ENCODE measurements at places on chromosomes 3 and 15.
A peak's percentile ranks its signal among the peaks of the same experiment; 100 is the strongest.

- DNase-seq: no peak
Observed at GRCh38 chr3:54211097-54211496, 88.7 kb downstream of the CACNA2D3 start.

DNA sequence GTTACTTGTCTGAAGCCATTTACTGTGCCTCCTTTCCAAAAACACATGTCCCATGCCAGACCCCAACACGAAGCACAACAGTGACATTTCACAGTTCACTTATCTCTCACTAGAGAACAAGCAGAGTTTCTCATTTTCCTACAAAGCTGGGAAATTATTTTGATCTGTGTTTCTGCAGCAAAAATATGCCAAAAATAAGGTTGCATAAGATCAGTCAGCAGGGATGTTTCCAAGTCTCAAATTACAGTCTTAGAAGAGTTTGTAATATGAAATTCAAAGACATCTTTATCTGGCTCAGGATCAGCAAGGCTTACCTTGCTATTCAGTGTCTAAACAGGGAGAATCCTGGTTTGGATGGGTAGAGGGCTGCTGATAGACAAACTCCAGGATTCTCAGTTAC lies 75.5 kb downstream of the GJD2 start:
- DNase-seq: no peak

DNA sequence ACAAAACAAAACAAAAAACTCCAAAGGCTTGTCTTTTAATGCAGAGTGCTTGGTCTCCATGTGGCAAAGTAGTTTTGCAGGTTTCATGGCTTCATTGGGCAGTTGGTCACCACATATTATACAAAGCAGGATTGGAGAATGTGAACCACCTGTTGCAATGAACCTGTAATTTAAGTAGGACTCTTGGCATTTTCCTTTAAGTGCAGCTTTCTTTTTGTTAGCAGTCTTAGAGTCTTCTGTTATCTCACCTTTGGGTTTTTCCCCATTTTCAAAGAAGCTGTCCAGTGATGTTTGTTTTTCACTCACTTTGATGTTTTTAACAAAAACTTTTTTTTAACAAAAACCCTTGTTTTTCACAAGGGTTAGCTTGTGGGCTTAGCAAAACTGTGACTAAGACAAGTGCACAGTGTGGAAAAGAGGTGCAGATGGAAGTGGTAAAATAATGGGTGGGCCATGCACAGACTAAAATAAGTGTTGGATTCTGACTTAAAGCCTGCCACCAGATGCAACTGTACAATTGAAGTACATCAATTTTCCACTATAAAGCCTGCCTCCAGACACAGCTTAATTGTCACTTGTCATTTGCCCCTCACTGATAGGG lies 2.9 kb upstream of the PLSCR1 start:
- no peak for DNase-seq

GRCh38 chr15:67379530-67379929 lies 124.9 kb downstream of the IQCH start:
- DNase-seq: no peak

DNA sequence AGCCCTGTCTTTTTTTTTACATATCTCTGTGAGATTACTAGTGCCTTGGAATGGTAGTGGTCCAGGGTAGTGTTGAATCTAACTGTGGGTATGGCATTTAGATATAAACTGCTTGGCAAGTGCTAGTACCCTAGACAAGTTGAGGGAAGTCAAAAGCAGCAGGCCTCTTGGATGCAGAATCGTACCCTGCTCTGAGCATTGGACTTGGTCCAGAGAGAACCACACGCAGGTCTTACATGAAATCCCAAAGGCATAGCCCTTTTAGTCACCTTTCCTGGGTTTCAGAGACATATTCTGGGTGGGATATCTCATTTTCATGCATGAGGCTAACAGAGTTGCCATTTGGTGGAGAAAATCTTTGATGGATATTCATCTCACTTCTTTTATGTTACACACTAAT lies 641.4 kb downstream of the PDCD6IP start:
- no peak for DNase-seq

DNA sequence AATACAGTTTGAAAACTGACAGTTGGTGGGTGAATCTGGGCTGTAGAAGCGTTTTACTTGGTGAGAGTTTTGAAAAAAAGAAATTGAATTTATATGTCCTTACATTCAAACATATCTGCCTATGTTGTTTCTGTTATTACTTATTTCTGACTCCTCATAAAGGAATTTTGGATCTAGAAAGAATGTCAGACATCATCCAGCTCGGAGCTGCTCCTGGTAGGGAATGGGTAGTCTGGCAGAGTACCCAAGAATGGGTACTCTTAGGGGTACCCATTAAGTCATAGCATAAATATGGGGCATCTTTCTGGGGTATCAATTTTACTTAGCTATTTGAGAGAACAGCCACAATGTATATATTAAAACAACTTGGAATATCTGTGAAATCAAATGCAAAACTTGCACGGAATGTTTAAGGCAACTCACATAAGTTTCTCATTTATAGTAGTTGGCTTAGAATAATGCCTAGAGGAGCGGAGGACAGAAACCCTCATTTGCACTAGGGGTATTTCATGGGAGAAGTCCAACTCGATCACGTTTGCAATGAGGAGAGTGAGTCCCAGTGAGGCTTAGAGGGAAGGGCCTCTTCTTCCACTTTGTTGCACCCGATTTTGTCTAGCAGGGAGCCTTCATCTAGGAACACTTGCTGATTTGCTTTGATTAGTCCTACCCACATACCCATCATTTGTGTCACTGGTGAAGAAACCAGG lies 2.4 kb upstream of the LARP6 start:
- DNase-seq: peak; percentile 78

- no peak for DNase-seq
Observed at GRCh38 chr3:195548987-195549386, 5.9 kb upstream of the PPP1R2 start.

DNA sequence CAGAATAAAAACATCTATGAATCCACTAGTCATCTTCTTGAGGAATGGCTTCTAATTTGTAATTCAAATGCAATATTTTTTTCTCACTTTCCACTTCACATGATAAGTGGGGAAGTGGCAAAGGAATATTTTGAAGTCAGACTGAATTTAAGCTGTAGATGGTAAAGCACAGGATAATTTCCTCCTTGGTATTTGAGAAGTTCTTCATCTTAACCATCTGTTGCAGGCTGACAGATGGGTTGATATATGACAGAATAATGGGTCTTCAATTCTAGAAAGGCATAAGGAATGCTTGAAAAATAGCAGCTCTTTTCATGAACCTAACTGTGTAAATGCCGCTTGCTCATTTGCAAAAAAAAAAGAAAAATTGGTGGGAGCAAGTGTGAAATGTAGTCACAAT lies 66.5 kb upstream of the SNTN start:
- no peak for DNase-seq

GRCh38 chr15:46300716-46301115 lies 665.9 kb downstream of the SQOR start:
- DNase-seq: no peak

- peak; percentile 37 for DNase-seq
Observed at GRCh38 chr3:116815831-116816588, 106.4 kb downstream of the TUSC7 start.

- no peak for DNase-seq
Observed at GRCh38 chr3:134804508-134805480, 9.7 kb downstream of the EPHB1 start.

GRCh38 chr15:84811151-84811550 lies 6.0 kb upstream of the ALPK3 start:
- DNase-seq: no peak

- DNase-seq: no peak
Observed at GRCh38 chr3:136716629-136717028, 35.5 kb downstream of the STAG1 start.

GRCh38 chr3:45967724-45968123 lies 24.5 kb downstream of the CXCR6 start:
- DNase-seq: no peak

GRCh38 chr3:85298032-85298431 lies 339.2 kb downstream of the CADM2 start:
- DNase-seq: no peak

DNA sequence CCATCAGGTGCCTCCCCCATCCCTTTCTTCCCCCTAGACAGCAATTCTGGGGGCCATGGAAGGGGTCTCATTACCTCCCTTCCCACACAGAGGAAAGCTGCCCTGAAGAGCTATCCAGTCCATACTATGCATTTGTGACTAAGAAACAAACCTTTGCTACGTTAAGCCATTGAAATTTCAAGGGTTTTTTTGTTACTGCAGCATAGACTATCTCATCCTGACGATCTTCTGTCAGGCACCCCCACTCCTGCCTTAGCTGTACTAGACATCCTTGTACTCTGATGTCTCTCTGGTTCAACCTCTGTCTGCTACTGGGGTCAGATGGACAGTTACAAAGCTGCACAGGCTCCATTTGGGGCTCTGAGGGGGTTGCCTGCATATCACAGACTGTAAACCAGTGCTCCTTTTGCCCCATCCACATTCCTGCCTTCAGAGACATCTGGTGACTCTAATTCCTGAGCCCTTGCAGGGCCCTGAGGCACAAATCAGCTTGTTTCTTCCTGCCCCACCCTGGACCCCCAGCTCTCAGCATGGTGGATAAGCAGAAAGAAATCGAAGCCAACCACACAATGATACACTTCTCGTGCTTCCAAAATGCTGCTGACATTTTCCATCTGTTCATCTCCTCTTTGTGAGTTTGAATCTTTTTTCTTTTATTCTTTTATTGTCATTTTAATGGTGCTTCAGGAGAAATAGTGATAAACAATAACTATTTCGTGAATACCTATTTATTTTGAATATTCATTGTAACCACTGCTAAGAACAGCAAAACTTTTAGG lies 21.6 kb upstream of the NSMCE3 start:
- no peak for DNase-seq

- DNase-seq: no peak
Observed at GRCh38 chr3:136110481-136110880, 85.7 kb downstream of the MSL2 start.

DNA sequence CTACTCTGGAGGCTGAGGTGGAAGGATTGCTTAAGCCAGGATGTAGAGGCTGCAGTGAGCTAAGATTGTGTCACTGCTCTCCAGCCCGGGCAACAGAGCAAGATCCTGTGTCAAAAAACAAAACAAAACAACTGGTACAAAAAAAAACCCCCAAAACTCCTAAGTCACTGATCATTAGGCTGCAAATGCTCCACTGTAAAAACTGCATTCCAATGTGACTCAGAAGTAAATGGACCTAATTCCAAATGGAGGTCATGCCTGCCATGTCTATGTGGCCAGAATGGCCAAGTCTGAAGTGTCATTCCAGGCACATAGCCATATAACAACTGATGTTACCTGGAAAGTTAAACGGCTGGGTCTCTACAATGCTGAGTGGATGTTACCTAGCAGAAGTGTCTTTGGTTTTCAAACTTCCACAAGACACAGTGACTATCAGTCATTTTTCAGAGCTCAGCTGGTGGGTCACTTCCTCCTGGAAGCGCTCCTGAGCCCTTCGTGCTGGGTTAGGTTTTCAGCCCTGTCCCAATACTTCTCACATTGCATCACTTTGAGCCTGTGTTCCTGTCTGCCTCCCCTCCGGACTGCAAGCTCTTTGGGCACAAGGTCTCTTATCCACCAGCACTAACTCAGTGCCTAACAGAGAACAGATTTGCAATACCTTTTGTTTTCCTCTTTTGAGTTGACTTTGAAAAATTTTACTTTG lies 10.6 kb downstream of the FSTL1 start:
- DNase-seq: peak; percentile 52

DNA sequence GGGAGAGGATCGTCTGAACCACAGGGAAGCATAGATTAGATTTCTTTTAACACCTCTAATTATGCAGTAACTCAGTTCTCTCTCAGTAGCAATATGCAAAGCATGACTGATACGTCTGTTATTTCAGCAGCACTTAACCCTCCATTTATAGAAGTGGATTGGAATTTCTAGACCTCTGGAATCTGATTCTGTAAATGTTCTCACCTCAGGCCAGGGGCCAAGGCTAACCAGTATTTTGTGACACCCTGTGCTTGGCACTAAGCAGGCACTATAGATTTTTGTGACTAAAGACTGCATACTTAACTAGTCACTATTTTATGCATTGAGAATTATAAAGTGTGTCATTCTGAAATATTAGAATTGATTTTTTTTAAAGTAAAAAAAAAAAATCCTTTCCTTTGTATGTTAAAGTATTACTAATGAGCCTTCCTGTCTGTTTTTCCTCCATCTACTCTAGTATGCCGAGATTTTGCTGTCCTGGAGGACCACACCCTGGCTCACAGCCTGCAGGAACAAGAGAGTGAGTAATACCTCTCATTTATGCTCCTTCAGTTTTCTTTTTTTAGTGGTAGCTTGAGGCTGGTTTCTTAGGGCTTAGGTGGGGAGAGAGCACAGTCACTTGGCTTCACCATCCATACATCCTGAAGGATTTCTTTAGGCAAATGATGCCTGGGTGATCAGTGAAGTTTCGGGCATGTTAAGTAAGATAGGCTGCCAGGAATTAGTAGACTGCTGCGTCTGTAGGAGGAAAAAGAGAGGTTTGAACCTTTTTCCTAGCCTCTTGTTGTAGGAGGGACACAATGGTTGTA lies 26.5 kb upstream of the UTS2B start:
- DNase-seq: peak; percentile 87

DNA sequence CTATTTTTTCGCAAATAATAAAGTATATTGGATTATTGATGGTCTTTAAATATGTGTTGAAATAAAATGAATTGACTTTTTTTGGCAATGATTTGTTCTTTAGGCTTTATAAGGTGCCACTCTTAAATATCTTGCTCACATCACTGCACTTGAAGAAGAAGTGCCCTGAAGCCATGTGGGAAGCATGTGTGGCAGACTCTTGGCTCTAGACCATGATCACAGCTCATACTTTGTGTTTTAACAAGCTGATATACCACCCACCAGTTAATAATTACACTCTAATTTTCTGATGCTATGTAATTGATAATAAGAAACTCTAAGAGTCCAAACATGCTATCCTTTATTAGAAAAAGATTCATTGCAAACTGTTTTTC lies 52.1 kb upstream of the TGFBR2 start:
- DNase-seq: no peak

GRCh38 chr3:123941121-123941520 lies 19.9 kb downstream of the CCDC14 start:
- peak; percentile 17 for DNase-seq

- no peak for DNase-seq
Observed at GRCh38 chr15:35448294-35448693, 97.7 kb downstream of the DPH6 start.

GRCh38 chr3:56869157-56869889 lies 67.6 kb upstream of the ARHGEF3 start:
- no peak for DNase-seq

DNA sequence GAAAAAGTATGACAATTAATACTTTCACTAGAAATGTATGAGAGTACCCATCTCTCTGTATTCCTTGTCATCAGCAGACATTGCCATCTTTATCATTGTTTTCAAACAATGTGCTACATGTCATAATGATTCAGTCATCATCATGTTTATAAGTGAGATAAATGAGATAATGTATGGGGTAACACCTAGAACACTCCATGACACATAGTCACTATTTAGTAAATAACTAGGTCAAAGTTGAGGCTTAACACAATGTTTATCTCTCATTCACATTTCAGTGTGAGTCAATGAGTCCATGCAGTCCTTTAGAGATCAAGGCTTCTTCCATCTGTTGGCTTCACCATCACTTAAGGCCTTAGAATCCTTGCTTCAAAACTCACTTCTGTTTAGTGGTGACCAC lies 70.0 kb downstream of the NLGN1 start:
- no peak for DNase-seq

DNA sequence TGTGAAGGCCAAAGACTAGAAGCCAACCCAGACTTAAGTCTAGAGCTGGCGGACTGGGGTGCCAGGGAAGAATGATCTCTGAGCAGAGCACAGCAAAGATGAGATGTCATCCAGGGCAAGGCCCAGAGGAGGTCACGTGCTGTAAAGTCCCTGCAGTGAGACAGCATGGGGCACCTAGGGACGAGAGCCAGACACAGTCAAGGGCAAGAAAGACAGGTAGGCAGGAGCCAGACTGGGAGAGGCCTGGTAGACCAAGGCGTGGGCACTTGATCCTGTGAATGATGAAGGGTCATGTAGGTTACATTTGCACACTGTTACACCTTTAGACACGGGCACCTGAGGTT lies 379.7 kb upstream of the PROK2 start:
- DNase-seq: no peak
